Transverse colon (tissue), 4 donors: ENCODE measurements at places on chromosomes 16 and 17.

GRCh38 chr16:52418201-52418600 lies 128.7 kb downstream of the TOX3 start:
- no peak for DNase-seq
- H3K4me3 ChIP-seq, result no peak overlapping the region
- no peaks in the 10 kb centered on the region for H3K36me3 ChIP-seq
- no peak overlapping the region for H3K27ac ChIP-seq
- H3K27me3 ChIP-seq, result no peaks in the 10 kb centered on the region
- no peaks in the 10 kb centered on the region for H3K4me1 ChIP-seq

DNA sequence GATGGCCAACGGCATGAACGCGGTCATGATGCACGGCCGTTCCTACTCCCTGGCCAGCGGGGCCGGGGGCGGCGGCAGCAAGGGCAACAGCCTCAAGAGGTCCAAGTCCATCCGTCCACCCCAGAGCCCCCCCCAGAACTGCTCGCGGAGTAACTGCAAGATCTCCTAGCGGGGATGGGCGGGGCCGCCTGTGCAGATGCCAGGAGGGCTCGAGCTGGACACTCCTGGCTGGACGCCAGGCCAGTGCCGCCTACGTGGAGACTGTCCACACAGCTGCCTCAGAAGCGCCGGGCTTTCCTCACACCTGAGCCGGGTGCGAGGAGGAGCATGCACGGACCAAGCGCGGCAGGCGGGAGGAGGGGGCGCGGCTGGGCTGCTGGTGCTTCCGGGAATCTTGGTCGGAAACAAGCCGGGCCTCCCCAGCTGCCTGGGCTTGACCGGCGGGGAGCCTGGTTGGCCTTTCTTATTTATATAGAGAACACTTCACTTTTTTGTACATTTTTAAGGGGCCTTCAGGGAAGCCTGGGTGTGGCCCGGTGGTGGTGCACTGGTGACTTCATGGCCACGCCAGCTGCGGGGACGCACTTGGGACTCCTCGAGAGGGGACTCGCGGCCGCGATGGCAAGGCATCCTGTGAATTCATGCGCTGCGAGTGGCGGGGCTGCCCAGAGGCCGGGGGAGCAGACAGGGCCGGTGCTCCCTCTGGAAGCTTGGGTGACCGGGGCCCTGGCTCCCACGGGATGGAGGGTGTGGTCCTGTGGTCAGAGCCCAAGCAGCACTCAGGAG lies 3.1 kb upstream of the WFIKKN1 start:
- no peak overlapping the region for H3K4me3 ChIP-seq
- H3K27ac ChIP-seq, result no peak overlapping the region
- no peaks in the 10 kb centered on the region for H3K36me3 ChIP-seq

DNA sequence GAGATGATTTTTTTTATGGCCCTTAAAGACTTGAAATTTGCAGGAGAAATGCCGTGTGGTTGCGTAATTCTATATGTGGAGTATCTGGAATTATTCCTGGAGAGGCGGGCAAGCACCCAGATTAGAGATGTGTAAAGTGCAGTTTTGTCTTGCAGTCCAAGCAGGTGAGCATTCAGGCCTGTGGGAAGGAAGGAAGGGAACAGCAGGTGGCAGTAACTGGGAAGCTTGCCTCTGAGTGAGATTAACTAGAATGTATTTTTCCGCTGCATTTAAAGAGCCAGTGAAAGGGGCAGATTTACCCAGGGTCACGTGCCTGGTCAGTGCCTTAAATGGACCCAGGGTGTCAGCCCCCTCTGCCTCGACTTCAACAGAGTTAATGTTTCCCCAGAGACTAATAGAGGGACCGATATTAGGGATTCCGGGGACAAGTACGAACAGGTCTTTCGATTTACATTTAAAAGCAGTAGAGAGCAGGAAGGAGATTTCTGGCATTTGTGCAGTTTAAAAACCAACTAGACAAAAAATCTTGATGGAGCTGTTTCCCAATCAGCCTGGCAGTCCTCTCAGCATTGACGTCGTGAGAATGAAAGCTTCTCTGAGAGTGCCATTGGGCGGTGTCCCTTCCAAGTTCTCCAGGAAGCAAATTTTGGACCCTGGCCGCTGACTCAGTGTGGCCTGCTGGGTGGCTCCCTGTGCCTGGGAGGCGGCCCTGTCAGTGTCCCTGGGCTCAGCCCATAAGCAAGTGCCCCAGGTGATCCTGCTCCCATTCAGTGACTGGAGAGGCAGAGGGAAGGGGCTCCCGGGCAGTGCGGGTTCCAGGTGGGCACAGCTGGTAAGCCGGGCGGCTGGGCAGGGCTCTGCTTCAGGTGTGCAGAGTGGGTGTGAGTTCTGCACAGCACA lies 38.2 kb downstream of the KSR1 start:
- DNase-seq, result peak; percentile 92
- peak overlapping the region; percentile 13 for H3K4me3 ChIP-seq
- H3K27me3 ChIP-seq, result no peaks in the 10 kb centered on the region
- peak overlapping the region; percentile 83 for H3K27ac ChIP-seq
- no peaks in the 10 kb centered on the region for H3K36me3 ChIP-seq

- peaks cover 50% of the 10 kb centered on the region for H3K27me3 ChIP-seq
- H3K4me3 ChIP-seq, result peak overlapping the region; percentile 44
- peaks cover 52% of the 10 kb centered on the region for H3K4me1 ChIP-seq
- H3K27ac ChIP-seq, result no peak overlapping the region
- no peaks in the 10 kb centered on the region for H3K36me3 ChIP-seq
- DNase-seq, result peak; percentile 67
These were observed 961 bp downstream of the FGF11 start for GRCh38 chr17:7440113-7440833.

DNA sequence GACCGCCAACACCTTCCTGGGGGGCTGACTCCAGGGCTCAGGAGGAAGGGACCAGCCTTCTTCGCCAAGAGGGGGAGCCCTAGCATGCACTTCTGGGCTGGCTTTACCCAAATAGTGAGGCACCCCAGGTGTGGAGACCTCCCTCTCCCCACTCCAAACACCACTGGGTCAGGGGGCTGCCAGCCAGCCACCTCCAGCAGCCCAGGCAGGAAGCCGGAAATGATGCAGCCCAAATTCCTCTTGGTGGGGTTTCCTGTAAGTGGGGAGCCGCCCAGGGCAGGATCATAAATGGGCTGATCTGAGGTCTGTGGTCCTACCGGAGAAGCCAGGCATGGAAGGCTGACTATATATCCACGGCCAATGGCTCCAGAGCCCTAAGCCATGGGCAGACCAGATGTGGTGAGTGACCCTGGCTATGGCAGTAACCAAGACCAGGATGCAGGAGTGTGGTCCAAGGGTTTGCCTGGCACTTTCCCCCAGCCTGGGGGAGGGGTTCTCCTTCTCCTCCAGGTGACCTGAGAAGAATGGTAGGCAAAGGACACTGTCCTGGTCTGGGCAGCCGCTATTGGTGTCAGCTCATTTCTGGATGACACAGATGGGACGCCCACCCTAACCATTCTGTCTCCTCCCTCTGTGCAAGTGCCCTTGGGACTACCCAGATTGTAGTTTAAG lies 4.2 kb downstream of the GIT1 start:
- peak overlapping the region; percentile 50 for H3K27ac ChIP-seq
- no peaks in the 10 kb centered on the region for H3K27me3 ChIP-seq
- DNase-seq, result no peak
- no peak overlapping the region for H3K4me3 ChIP-seq
- no peaks in the 10 kb centered on the region for H3K36me3 ChIP-seq
- peaks cover 27% of the 10 kb centered on the region for H3K4me1 ChIP-seq

GRCh38 chr16:27290562-27290961 lies 22.0 kb upstream of the NSMCE1 start:
- no peaks in the 10 kb centered on the region for H3K36me3 ChIP-seq
- H3K27ac ChIP-seq, result no peak overlapping the region
- H3K4me3 ChIP-seq, result no peak overlapping the region
- DNase-seq, result no peak
